CD4-positive, alpha-beta memory T cell (primary cell): ENCODE measurements at places on chromosomes 7 and 10. TPM values are rescaled to one million over a fixed set of nuclear protein-coding genes. Genes with fewer than 3 reads are reported as not detected.
A peak's percentile ranks its signal among the peaks of the same experiment; 100 is the strongest.

DNA sequence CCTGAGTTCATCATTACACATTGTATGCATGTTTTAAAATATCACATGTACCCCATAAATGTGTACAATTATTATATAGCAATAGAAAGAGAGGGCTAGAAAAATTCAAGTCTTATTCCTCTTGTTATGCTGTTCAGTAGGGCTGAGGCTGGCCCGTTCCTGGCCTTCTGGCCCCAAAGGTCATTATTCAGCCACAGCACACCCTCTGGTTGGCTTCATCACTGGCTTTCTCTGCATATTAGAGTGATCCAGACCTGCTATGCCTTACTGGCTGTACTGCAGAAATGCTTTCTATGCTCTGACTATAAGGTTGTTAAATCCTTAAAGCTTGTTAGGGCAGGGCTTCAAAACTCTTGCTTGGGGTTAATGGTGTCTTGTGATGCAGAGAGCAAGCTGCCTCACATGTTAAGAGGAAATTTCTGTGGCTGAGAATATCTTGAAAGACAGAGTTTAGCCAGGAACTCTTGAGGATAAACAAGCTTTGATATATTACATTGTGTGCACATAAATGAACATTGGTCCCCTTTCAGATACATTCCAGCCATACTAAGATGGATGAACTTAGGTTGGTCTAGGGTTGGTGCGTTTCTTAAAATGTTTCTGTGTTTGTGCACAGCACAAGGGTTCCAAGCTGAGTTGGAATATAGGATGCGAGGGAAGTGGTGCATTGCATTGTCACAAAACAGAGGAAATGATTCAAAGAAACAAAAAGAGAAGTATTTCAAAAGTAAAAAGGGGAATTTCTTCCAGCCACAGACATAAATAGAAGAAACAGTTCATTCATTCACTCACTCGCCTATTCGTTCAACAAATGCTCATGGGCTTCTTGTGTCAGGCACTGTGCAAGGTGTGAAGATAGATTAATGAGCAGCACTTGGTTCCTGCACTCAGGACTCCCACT lies 61.6 kb upstream of the WDR11 start:
- no peak for DNase-seq
- no peaks in the 10 kb centered on the region for H3K36me3 ChIP-seq
- no peak overlapping the region for H3K27ac ChIP-seq

DNA sequence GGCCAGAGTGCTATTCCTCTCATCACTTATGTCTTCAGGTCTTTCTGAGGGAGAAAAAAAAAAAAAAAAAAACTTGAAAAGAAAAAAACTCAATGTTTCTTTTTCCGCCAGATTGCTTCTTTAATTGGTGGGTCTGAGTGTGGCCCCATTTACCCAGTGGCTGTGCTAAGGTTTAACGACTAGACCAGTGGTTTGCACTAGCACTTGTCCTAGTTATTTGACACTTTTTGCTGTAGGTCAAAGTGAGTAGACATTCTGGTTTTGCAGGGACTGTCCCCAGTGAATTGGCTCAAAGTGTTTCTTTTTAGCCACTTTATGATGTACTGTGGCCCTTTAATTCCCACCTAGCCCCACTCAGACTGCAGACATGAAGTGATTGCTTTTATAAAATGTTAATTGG lies 273.3 kb downstream of the PTEN start:
- H3K4me3 ChIP-seq, result no peak overlapping the region
- no peaks in the 10 kb centered on the region for H3K4me1 ChIP-seq
- DNase-seq, result no peak
- H3K27ac ChIP-seq, result no peak overlapping the region

- H3K27me3 ChIP-seq, result no peaks in the 10 kb centered on the region
- H3K27ac ChIP-seq, result no peak overlapping the region
- H3K4me3 ChIP-seq, result no peak overlapping the region
- no peak for DNase-seq
- no peaks in the 10 kb centered on the region for H3K4me1 ChIP-seq
- no peaks in the 10 kb centered on the region for H3K36me3 ChIP-seq
These were observed 66.0 kb downstream of the CALD1 start for GRCh38 chr7:134845461-134845860.

GRCh38 chr10:26291721-26292480 lies 75.3 kb downstream of the GAD2 start:
- no peaks in the 10 kb centered on the region for H3K4me1 ChIP-seq
- H3K27ac ChIP-seq, result no peak overlapping the region
- no peaks in the 10 kb centered on the region for H3K36me3 ChIP-seq
- DNase-seq, result no peak

DNA sequence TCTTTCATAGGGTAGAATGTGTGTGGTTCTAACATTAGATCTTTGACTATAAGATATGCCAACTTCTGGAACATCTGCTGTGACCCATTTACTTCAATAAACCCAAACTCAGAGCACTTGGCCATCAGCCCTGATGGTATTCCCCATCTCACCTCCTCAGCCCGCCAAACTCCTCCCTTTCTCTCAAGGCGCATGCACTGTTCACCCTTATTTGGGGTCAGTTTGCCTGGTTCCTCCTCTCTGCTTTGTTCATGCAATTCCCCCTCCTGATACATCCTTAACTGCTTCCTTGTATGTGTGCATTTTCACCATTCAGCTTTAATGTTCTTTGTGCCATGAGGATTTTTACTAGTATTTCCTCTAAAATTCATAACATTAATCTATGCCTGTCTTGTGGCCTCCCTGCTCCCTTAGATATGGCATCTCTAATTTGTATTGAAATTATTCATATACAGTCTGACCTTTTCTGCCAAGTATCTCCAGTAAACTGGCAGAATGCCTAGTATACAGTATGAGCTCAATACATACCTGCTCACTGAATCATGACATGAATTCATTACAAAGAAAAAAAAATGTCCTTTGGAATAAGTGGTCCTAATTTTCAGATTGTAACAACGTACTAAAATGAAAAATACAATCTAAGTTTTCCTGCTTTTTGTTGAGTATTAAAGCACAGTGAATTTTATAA lies 336.8 kb upstream of the IGFBP3 start:
- no peaks in the 10 kb centered on the region for H3K27me3 ChIP-seq
- H3K4me3 ChIP-seq, result no peak overlapping the region
- no peak for DNase-seq
- no peaks in the 10 kb centered on the region for H3K4me1 ChIP-seq
- H3K36me3 ChIP-seq, result no peaks in the 10 kb centered on the region

DNA sequence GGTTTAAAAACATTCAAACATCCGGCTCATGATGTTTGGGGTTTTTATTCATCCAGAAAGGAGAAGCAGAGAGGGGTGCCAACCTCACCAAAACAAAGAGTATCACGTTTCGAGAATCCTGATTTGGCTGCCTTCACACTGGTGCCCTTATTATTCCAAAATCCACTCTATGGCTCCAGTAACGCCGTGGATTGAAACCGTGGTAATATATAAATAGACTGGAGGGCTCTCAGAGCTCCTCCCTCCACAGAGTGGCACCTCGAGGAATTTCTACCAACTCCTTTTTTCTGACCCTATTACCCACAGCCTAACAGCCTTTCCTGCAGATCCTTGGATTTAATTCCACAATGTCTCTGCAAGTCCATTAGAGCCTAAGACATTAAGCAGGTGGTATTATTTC lies 353.6 kb downstream of the CRPPA start:
- no peak overlapping the region for H3K27ac ChIP-seq
- H3K27me3 ChIP-seq, result no peaks in the 10 kb centered on the region
- no peak for DNase-seq
- no peaks in the 10 kb centered on the region for H3K36me3 ChIP-seq
- H3K4me3 ChIP-seq, result no peak overlapping the region

GRCh38 chr10:102431452-102432124 lies 786 bp downstream of the CUEDC2 start:
- H3K27ac ChIP-seq, result peak overlapping the region; percentile 79
- DNase-seq, result no peak
- no peaks in the 10 kb centered on the region for H3K27me3 ChIP-seq
- H3K4me1 ChIP-seq, result peaks cover 46% of the 10 kb centered on the region

DNA sequence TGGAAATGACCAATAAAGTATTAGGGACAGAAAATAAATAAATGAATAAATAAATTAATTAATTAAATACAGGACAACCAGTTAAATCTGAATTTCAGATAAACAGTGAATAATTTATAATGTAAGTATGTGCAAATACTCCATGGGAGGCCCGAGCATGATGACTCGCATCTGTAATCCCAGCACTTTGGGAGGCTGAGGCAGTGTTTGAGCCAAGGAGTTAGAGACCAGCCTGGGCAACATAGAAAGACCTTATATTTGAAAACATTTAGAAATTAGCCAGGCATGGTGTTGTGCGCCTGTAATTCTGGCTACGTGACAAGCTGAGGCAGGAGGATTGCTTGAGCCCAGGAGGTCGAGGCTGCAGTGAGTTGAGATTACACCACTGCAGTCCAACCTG lies 123.7 kb downstream of the CUL2 start:
- H3K27me3 ChIP-seq, result no peaks in the 10 kb centered on the region
- no peak overlapping the region for H3K4me3 ChIP-seq
- no peak for DNase-seq
- H3K4me1 ChIP-seq, result no peaks in the 10 kb centered on the region
- H3K36me3 ChIP-seq, result no peaks in the 10 kb centered on the region
- H3K27ac ChIP-seq, result no peak overlapping the region

- no peaks in the 10 kb centered on the region for H3K4me1 ChIP-seq
- no peaks in the 10 kb centered on the region for H3K36me3 ChIP-seq
- no peaks in the 10 kb centered on the region for H3K27me3 ChIP-seq
- no peak overlapping the region for H3K27ac ChIP-seq
These were observed 76.5 kb downstream of the ADCY1 start for GRCh38 chr7:45650404-45651394.

DNA sequence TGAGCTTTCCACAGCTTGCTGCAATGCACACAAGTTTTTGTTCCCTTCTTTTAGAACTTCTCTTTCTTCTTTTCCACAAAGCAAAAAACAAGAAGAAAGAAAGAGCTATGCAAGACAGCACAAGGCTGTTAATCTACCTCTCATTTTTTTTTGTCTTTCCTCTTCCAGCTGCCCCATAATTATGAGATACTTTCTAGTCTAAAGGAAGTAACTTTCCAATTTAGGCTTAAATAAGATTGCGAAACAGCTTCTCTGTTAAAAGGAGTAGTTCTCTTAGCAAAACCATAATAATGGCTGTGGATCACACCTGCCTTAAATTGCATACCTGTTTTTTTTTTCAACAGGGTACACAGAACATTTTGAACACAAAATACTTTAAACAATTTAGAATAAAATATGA lies 56.0 kb downstream of the NDUFB2 start:
- no peak for DNase-seq
- H3K27me3 ChIP-seq, result no peaks in the 10 kb centered on the region
- no peak overlapping the region for H3K4me3 ChIP-seq
- H3K4me1 ChIP-seq, result no peaks in the 10 kb centered on the region
- H3K36me3 ChIP-seq, result no peaks in the 10 kb centered on the region

DNA sequence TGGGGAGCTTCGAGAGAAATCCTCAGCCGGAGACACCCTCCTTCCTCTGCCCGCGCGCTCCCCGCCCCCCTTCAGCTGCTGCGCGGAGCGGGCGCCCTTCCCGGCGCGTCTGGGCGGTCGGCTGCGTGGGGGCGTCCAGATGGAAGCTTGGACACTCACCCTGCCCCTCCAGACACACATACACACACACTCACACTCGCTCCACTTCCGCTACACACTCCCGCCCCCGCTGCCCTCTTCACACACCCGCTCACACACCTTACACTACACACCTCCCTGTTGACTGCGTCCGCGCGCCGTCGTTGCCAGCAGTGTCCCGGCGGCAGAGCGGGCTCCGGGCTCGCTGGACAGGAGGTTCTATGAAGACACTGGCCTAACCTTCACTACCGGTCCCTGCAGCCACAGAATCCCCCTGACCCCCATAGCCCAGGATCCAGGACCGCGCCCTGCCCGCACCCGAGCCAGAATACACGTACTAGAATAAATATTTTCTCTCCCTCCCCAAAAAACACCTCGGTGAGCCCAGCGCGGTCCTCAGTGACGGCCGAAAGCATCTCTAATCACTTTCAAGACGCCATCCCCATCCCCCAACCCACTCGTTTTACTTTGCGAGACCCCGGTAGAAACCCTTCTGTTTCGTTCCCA lies 1.1 kb upstream of the EGR2 start:
- H3K4me1 ChIP-seq, result peaks cover 36% of the 10 kb centered on the region
- peak overlapping the region; percentile 69 for H3K27ac ChIP-seq
- H3K27me3 ChIP-seq, result peaks cover 25% of the 10 kb centered on the region
- DNase-seq, result no peak
- H3K36me3 ChIP-seq, result no peaks in the 10 kb centered on the region
- H3K4me3 ChIP-seq, result peak overlapping the region; percentile 62

DNA sequence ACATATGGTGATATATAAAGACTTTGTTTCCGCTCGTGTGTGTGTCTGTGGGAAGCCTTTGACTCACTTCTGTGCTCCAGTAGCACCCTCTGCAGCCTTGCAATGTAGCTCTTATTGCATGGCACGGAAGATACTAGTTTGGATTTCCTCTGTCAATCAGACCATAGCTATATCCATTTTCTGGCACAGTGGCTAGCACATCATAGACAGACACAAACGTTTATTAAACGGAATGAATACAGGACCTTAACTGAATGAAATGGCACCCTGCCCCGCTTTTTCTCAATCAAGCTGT lies 124.0 kb upstream of the PTPN20 start:
- no peak overlapping the region for H3K4me3 ChIP-seq
- no peaks in the 10 kb centered on the region for H3K36me3 ChIP-seq
- H3K27ac ChIP-seq, result peak overlapping the region; percentile 21
- DNase-seq, result peak; percentile 27
- H3K27me3 ChIP-seq, result no peaks in the 10 kb centered on the region
- no peaks in the 10 kb centered on the region for H3K4me1 ChIP-seq

DNA sequence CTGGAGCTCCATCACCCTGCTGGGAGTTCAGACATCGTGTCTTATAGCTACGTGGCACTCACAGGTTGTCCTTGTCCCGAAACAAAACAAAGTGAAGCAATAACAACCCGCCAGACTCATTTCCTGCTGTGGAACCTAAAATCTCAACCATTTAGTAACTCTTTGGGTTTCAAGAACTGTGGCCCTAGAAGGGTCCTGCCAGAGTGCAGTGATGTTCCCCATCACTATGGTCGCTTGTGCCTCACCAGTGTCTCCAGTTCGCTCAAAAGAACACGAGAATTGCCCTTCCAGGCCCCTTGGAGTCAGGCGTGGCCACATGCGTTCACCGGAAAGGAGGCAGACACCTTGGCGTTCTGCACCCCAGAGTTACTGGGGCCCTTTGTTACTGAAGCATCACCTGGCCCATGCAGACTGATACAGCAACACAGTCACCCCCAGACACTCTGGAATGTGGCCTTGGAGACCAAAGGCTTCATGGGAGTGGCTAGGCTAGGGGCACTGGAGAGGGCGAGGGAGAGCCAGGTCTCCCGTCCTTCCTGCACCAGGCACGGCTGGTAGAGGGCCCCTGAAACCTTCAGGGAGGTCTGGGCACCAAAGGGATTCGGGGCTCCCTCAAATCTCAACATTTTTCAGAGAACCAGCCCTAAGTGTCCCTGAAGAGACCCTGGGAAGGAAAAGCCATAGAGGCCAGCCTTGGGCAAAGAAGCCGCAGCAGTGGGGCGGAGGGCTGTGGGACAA lies 908 bp downstream of the CRYGN start:
- H3K36me3 ChIP-seq, result no peaks in the 10 kb centered on the region
- H3K4me1 ChIP-seq, result peaks cover 33% of the 10 kb centered on the region
- DNase-seq, result no peak
- peak overlapping the region; percentile 28 for H3K4me3 ChIP-seq

- no peaks in the 10 kb centered on the region for H3K4me1 ChIP-seq
- no peak overlapping the region for H3K4me3 ChIP-seq
- no peak overlapping the region for H3K27ac ChIP-seq
- no peak for DNase-seq
These were observed 96.5 kb upstream of the MACROH2A2 start for GRCh38 chr10:69955897-69956740.

NPY4R2 gene
- polyA plus RNA-seq, result not detected

COL28A1 gene
- polyA plus RNA-seq, result not detected

AKR1C4 gene
- polyA plus RNA-seq, result not detected

TCERG1L gene
- polyA plus RNA-seq, result not detected

PBLD gene
- 3.0 TPM for polyA plus RNA-seq
